ENCODE measurements at places on chromosomes 5 and 9. TPM values are rescaled to one million over a fixed set of nuclear protein-coding genes. Genes with fewer than 3 reads are reported as not detected.

GRCh38 chr9:7273575-7273974 lies 515.8 kb downstream of the KDM4C start:
- H3K27me3 ChIP-seq = no peaks in the 10 kb centered on the region
- H3K4me3 ChIP-seq = no peak overlapping the region
- H3K27ac ChIP-seq = no peak overlapping the region
- H3K36me3 ChIP-seq = no peaks in the 10 kb centered on the region

DNA sequence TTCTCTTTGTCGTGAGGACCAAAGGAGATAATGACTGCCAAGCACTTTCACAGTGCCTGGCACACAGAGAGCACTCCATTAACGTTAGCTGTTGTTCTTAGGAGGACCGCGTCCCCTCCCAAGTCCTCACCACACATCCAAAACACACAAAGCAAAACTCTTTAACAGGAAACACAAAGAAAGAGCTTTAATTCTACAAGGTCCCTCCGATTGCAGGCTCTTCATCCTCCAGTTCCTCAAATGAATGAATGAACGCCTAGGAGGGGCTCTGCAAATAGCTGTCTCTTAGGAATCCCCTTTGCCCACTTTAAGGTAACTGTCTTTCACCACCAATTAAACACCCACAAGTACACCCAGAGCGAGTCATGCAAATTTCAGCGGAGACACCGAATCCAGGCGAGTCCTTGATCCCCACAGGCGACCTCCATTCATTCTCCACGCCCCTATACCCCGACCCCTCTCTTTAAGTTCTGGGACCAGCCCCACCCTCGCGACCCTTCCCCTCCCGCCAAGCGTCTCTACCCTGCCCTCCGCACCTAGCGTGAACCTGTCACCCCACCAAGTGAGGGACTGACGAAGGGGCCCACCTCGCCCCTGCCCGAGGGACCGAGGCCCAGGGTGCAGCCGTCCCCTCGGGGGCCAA lies 644 bp downstream of the TSC1 start:
- H3K36me3 ChIP-seq = no peaks in the 10 kb centered on the region
- DNase-seq = no peak
- H3K27me3 ChIP-seq = no peaks in the 10 kb centered on the region
- peak overlapping the region; percentile 95 for H3K27ac ChIP-seq

DNA sequence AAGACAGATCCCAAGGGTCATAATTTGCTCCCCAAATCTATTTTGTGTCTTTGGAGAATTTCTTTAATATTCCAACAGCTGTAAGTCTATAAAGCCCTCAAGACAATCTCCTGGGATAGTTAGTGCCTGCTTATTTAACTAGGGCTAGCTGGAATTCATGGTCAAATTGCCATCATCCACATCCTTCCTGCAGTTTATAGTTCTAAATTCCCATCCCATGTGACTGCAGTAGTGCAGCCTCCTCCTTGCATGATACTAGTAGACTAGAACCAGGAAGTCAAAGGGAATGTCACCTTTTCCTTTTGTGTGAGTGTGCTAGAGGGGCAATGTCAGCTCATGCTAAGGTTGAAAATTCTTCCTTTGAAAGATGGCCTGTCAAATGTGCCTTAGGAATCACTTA lies 214.8 kb upstream of the PIK3R1 start:
- no peaks in the 10 kb centered on the region for H3K27me3 ChIP-seq
- H3K27ac ChIP-seq = no peak overlapping the region
- H3K4me1 ChIP-seq = peaks cover 6% of the 10 kb centered on the region
- H3K4me3 ChIP-seq = no peak overlapping the region
- DNase-seq = no peak
- H3K36me3 ChIP-seq = no peaks in the 10 kb centered on the region

The DNAJC18 gene
- total RNA-seq = not detected

The PDE6A gene
- not detected for total RNA-seq

Measured in stomach (tissue), 19 donors.